GM06990 (cell line): ENCODE measurements at places on chromosomes 13 and 19.

GRCh38 chr13:35617420-35617819 is 140.9 kb upstream of the MAB21L1 start:
- no peak for DNase-seq

- peak; percentile 29 for DNase-seq
These were observed 71.9 kb downstream of the CDK8 start for GRCh38 chr13:26325876-26326275.

- DNase-seq: no peak
These were observed 8.5 kb upstream of the SHISA2 start for GRCh38 chr13:26060357-26060756.

GRCh38 chr19:39377373-39378362 is 13.2 kb downstream of the PAF1 start:
- no peak for DNase-seq

DNA sequence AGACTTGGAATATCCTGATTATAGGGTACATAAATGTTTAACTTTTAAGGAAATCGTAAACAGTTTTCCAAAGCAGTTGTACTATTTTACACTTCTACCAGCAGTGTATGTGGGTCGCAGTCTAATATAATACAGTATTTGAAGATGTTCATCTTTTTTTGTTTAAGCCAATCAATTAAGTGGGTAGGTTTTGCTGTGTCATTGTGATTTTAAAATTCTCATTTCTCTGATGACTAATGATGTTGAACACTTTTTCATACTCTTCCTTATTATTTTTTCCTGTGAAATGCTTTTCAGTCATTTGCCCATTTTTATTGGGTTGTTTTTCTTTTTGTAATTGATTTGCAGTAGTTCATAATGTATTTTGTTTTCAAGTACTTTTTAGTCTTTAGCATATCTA is 2689.7 kb downstream of the PCDH9 start:
- DNase-seq: no peak

- DNase-seq: no peak
These were observed 737.1 kb upstream of the SLC10A2 start for GRCh38 chr13:103803349-103803748.
